NCI-H187 treated with DMSO at 0.1 percent for 48 hours (cell line): ENCODE measurements at places on chromosomes 5 and 9.

- DNase-seq: no peak
Observed at GRCh38 chr9:5231212-5231611, at the start of gene INSL4. INSL4 (plus strand) TSS chr9:5231419; CDS start chr9:5231524, 105 bp downstream.

DNA sequence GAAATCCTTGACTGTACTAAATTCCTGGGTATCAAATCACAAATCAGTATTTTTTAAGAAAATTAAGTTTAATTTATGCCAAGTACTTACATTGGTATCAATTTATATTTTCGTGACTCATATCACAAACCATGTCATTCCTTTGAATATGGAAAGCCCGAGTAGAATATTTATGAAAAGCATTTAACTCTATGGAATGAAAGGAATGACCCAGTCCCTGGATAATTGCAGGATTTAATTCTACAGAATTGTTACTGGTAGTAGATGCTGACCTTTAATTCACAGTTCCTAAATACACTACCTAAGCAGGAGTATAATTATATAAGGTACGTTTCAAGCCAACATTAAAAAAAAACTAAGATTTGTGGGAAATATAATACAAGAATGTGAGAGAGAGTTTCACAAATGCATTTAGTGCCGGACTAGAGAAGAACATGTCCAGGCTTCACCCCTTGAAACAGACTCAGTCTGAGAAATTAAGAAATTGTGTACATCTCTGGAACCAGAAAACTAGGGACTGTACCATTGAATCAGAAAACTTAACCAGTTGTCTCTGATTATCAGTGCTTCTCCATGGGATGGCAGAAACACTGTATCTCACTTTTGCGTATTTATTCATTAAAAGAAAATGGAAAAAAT, 28.5 kb upstream of the PLPPR1 start:
- no peak for DNase-seq

- no peak for DNase-seq
Observed at GRCh38 chr9:14063756-14064155, 250.2 kb downstream of the NFIB start.

GRCh38 chr9:69601698-69602097, 70.5 kb downstream of the APBA1 start:
- DNase-seq: no peak

DNA sequence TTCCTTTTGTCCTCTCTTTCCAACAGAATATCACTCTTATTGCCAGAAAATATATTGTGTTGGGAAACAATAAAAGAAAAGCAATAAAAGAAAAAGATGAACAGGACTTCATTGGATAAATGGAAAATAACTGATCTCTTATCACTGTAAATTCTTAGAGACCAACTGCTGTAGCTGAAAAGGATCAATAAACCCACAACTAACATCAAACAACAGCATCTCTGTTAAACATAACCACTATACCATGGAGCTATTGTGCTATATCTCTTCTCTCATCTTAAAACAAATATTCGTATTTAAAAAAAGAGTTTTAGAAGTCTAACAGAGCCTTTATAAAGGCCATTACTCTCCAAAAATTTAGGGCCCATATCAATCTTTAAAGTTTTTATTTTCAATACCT, 502.4 kb downstream of the TMEM232 start:
- DNase-seq: no peak

DNA sequence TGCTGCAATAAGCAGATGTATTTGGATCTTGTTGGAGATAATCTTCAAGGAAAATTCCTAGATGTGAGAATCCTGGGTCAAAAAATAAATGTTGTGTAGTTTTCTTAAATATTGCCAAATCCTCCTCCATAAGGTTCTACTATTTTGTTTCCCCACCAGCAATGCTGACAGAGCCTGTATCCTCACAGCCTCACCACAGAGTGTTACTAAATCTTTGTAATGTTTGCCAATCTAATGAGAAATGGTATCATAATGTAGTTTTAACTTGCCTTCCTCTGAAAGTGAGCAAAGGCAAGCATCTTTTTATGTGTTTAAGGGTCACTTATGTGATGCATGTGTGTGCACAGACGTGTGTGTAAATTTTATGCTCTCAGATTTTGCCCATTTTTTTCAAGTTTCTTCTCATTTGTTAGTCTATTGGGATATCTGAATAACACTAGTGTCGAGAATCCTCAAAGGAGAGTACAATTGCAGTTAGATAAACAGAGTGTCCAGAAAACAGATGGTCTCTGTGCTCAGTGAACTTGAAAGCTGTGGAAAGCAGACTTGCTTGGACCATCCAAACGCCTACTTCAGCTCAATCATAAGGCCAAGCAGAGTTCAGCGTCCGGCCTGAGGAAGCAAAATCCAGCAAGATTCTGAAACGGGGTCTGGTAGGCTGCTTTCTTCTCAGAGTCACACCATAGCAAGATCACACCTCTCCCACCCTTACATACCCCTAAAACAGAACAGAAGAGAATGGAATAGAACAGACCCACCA, 35.7 kb upstream of the UGT3A1 start:
- no peak for DNase-seq

DNA sequence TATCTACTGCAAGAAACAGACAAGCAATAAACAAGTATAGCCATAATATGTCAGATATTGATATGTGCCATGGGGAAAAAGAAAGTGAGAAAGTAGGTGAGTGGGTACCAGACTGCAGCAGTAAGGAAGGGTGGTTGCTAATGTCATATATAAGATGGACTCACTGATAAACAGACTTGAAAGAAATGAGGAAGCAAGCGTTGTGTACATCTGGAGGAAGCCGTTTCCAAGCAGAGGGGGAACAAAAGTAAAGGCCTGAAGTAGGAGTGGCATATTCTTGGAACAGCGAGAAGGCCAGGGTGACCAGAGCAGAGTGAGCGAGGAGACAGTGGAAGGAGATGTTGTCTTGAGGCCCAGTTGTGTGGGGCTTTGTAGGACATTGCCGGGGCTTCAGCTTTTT, 142.2 kb upstream of the MAP3K1 start:
- no peak for DNase-seq
